Activated T-cell treated with anti-CD3 and anti-CD28 coated beads for 48 hours (primary cell): ENCODE measurements at places on chromosomes 16 and 17.
A peak's percentile ranks its signal among the peaks of the same experiment; 100 is the strongest.

GRCh38 chr17:64282753-64283080 lies 19.7 kb upstream of the TEX2 start:
- DNase-seq = no peak

- peak; percentile 5 for DNase-seq
Observed at GRCh38 chr17:51764387-51764971, 394.0 kb downstream of the CA10 start.

GRCh38 chr16:85829751-85830445 lies 30.4 kb downstream of the COX4I1 start:
- no peak for DNase-seq

DNA sequence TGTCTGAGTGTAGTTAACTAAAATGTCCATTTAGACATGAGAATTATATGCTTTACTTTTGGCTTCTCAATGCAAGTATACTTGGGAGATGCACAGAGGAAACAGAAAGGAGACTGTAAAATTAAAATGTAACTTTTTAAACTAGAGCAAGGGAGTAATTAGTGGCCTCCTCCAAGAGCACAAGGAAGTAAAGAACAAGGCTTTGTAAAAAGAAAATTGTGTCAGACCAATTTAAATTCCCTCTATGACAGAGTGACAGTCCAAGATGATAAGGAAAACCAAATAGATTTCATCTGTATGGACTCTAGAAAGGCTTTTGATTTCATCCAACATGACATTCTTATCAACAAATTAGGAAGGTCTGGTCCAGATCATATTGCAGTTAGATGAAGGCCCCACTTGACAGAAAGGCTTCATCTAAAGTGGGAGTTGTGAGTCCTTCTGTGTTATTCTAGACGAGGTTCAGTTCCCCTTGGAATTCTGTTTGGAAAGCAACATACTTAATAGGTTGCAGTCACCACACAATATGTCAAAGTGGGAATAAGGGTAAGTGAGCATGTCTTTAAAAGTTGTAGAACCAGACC lies 6.5 kb upstream of the CAPNS2 start:
- no peak for DNase-seq

DNA sequence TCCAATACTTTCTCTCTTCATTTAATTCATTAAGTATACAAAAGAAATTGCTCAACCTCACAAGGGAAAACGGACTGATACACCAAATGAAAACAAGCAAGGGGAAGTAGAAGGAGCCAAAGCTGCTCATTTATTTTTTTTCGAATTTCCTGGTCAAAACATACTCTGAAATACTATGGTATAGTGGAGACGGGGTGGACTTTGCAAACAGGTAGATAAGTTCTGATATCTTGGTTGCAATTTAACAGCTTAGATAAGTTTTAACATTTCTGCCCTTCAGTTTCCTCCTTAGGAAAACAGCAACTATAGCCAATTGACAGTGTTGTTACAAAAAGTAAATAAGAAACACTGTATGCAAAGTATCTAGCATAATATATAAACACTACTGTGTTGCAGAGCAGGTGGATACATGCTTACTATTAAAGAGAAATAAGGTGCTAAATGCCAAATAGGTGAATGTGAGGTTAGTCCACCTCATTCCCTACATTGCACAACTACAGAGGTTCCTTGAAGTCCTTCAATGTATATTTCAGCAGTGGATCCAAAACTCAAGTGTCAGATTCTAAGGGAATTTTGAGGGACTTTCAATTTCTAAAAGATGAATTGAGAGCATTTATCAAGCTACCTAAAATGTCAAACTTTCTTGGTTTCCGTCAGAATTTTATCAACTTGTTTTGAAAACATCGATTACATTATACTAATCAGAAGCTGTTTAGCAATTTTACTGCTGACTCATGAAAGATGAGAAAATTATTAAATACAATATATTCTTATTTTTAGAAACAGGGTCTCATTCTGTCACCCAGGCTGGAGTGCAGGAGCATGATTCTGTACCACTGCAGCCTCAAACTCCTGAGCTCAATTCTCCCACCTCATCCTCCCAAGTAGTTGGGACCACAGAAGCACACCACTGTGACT lies 11.0 kb downstream of the CCDC47 start:
- DNase-seq = no peak

DNA sequence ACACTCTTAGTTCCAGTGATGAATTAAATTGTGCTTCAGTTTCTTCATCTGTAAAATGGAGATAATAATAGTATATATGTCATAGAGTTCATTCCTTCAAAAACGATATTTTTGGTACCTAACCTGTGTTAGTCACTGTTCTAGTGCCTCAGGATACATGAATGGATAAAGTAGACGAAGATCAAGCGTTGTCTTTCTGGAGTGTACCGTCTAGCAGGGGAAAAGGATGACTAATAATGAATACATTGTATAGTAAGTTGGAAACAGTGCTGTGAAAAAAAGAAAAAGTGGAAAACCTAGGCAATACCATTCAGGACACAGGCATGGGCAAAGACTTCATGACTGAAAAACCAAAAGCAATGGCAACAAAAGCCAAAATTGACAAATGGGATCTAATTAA lies 8.6 kb downstream of the KRT10 start:
- no peak for DNase-seq

GRCh38 chr17:410543-411401 lies 58.2 kb upstream of the RPH3AL start:
- no peak for DNase-seq

- no peak for DNase-seq
Observed at GRCh38 chr16:704552-705380, 835 bp downstream of the FBXL16 start.

GRCh38 chr17:27754549-27754948 lies 45.8 kb downstream of the NOS2 start:
- no peak for DNase-seq

GRCh38 chr17:60743282-60743681 lies 65.6 kb downstream of the BCAS3 start:
- DNase-seq = no peak

DNA sequence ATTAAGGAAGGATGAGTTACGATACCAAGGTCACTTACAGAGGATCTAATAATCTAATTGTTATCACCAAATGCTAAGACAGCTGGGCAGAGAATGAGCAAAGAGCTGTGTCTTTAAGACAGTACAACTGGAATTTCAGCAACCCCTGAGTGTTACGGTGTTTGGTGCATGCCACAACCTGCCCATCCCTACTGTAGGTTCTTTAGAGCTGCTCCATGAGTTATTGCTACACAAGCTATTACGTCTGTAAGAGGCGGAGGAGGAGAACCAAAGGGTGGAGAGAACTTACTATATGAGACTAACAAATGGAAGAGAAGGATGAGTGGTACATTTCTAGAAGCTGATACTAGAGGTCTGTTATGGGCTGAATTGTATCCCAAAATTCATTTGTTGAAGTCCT lies 14.2 kb upstream of the C17orf78 start:
- DNase-seq = no peak

GRCh38 chr16:50059111-50059510 lies 6.7 kb upstream of the HEATR3 start:
- DNase-seq = no peak

GRCh38 chr16:35570946-35571345 lies 2111.5 kb downstream of the TP53TG3F start:
- DNase-seq = no peak

DNA sequence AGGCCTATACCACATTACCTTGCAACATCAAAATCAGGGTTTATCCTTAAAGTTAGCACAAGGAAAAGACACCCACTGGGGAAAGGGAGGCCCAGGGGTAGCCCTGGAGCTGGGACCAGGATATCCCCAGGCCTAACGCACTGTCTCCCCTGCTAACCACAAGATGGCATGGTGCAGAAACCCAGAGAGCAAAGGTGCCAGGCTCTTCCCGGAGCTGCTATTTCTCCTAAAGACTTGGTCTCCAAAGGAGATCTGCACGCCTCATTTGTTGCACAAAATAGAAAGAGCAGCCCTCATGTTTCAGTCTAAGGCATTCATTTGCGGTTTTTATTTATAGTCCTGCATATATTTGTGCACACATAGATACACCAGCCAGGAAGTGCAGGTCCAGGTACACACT lies 408.6 kb downstream of the SOX9 start:
- no peak for DNase-seq

- no peak for DNase-seq
Observed at GRCh38 chr16:25855063-25855462, 163.3 kb downstream of the HS3ST4 start.

GRCh38 chr17:9784544-9784943 lies 6.8 kb downstream of the DHRS7C start:
- DNase-seq = no peak

GRCh38 chr17:72244494-72244893 lies 123.7 kb downstream of the SOX9 start:
- DNase-seq = no peak
